ENCODE measurements at places on chromosomes 6 and 20.

DNA sequence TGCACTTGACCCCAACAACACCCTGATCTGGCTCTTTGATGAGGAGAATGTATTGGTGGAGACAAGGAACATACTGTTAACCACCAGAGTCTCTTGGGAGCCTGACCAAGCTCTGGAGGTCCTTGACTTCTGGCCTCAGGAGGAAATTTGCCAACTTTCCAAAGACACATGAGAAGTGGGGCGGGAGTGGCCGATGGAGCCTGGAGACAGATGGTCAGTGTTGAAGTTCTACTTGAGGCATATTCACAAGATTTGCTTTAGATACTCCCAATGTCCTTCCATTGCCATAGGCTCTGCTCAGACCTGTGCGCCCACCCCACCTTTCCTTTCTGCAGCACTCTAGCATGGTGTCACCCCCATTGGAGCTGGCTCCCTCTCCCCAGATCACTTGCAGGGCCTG is 241.0 kb downstream of the SLC24A3 start:
- no peak for DNase-seq

GRCh38 chr6:83215131-83216047 is 22.2 kb downstream of the RWDD2A start:
- peak; percentile 60 for DNase-seq

DNA sequence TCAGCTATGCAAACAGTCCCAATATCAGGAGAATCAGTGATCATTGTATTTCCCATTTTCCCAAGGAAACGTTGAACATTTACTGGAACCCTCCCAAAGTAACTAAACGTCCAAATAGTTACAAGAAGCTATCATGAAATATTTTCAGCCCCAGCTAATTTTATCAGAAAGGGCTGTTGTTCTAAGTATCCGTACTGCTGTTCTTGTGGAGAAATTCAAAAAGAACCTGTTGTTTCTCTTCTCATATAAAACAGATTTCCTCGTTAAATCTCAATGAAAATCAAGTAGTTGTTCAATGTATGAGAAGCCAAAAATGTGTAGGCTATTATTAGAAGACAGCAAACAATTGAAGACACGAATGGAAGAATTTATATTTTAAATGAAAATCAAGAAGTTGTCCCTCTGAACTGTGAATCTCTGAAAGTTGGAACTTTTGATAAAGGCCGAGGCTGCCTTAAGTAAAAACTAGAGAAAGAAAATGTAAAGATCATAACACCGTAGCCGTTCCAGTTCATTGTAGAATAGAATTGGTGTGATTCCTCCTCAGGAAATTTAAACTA is 107.7 kb downstream of the HFE start:
- no peak for DNase-seq

DNA sequence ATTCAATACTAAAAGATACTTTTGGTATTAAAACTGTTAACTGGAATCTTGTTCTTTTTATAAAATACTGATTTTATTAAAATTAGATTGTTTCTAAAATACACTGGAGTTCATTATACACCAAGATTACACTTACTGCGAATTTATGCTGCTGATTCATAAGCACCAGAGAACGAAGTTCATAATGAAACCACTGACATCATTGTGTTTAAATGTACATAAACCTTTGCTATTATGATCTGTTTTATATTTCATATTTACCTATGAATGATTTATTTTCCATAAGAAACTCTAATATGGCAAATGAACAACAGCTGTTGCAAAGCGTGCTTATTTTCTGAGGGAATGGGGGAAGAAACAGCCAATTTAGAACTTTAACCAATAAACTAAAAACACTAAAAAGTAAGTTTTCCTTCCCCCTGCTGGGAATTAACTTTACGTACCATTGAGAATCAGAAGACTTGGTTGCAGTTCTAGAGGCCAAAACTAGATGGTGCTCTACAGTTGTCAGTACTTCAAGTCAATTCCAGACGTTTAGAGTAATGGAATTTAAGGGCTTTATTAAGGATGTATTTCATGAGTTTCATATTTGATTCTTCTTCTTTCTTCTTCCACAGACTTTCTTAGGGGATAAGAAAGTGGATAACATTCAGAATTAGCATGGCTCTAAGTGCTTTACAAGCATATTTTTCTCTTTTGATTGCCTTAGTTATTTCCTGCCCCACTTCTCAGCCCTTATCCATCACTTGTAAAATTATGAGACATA is 30.8 kb upstream of the COL19A1 start:
- DNase-seq = peak; percentile 4

DNA sequence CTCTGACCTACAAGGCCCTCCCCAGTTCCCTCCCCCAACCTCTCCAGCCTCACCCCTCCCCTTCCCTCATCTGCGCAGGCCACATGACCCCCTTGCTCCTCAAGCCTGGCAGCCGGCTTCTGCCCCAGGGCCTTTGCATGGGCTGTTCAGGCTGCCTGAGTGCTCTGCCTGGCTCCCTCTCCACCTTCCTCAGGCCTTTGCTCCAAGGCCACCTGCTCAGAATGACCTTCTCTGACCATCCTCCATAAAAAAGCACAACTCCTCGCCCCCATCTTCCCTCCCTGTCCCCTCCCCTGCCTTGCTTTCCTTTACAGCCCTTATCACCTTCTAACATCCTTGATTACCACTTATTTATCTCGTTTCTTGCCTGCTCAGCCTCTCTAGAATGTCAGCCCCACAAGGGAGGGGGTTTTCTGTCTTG is 38.7 kb downstream of the SPDEF start:
- DNase-seq = no peak

DNA sequence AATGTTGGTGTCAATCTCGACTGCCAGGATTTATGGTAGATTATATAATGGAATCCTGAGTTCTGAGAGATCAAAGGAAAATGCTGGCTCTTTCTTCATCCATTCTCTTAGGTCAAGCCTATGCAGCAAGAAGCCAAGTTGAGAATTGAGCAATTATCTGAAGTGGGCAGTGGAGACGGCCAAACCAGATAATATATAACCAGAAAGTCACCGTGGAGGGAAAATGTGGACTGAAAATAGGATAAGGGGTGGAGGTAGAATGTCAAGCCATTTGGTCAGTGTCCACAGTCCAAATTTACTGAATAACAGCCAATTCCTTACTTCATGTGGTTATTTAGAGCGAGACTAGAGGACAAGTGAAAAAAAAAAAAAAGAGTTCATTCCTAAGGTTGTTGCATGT is 107.8 kb upstream of the ESR1 start:
- DNase-seq = no peak

DNA sequence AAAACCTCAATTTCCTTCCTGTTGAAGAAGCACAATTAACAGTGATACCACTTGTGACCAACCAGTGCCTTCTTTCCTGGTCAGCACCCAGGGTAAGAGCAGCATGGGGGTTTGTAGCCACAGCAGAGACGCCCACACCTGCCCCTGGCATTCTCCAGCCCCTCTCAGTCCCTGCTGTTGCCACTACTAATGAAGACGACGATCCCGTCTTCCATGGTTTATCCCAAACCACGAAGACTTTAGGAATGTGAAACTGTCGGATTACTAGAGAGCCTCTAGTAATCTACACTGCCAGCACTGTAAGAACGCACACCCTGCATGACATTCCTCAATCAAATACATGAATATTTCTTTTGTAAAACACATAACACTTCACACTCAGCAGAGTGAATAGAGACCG is 60.0 kb downstream of the GINS1 start:
- DNase-seq = no peak

Measured in NCI-H146 (cell line).